ENCODE measurements at places on chromosomes 7 and 10.

- no peak for DNase-seq
Observed at GRCh38 chr7:88396295-88396947, 89.7 kb upstream of the STEAP4 start.

DNA sequence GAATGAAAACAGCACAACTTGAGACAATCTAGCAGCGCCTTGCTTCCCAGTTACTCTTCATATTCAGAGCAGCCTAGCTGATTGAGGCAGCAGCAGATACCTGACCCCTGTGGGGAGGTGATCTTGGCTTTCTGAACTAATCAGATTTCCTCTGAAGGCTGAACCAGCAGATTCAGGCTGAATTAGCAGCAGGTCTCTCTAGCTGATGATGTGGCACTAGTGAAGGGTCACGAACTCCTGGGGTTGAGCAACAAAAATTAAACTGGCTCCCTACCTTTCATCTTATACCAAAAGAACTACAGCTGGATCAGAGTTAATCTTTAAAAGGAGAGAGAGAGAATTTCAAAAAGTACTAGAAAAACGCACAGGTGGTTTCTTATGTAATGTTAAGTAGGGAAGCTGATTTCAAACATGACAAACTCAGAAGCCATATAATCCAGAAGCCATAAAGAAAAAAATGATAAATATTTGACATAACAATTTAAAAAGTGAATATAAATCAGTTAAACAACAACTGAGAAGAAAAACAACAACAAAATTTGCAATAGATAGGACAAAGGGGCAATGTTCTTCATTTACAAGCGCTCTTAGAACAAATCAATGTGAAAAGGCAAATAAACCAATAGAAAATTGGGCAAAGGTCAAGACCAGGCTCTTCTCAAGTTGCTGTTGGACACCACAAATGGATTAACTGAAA, 13.5 kb downstream of the SLC25A13 start:
- no peak for DNase-seq

- DNase-seq = no peak
Observed at GRCh38 chr7:22944510-22944909, 69.4 kb downstream of the HYCC1 start.

DNA sequence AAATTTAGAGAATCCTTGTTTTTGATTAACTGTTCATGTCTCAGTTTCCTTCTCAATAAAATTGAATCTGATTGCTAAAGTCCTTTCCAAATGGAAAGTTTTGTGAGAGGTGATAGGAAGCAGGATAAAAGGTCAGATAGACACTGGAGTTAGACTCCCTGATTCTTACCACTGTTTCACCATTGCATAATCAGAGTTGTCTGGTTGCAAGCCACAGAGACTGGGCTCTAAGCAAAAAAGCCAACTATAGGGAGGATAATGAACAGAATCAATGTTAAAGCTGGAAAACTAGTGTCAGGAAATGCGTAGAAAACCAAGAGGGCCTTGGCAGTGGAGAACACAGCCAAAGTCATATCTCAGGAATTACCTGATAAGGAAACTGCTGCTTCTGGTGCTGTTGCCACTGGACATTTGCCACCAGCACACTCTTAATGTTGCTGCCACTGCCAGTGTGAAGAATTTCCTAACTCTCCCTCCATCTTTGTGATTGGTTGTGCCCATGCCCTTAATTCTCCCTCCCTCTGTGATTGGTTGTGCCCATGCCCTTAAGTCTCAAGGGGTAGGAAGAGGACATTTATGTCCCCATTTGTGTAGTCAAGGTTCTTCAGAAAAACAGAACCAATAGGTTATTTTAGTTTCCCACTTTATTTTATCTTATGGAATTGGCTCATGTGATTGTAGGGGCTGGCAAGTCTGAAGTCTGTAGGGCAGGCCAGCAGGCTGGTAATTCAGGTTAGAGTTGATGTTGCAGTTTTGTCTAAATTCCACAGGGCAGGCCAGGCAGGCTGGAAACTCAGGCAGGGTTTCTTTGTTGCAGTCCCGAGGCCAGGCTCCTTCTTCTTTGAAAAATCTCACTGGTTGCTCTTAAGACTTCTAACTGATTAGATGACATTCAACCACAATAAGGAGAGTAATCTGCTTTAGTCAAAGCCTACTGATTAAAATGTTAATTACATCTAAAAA, 639.0 kb downstream of the REEP3 start:
- no peak for DNase-seq

GRCh38 chr10:31808258-31809218, 120.1 kb downstream of the ARHGAP12 start:
- peak; percentile 32 for DNase-seq

DNA sequence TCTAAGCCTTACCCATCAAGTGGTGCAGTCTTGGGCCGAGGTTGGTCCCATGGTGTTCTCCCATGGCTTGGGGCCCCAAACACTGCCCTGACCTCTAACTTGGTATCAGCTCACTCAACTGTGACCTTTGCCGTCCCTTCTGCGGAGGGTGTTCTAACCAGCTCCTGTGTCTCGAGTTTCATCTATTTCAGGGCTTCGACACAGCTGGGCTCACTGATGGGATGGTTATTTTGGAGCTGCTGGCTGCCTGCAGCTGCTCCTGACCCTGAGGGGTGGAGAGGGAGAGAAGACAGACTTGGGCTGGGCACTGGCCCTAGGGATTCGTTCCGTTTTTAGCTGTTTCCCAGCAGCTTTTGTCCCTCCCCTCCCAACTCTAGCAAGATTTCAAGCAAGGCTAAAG, 86.9 kb downstream of the NEURL1 start:
- no peak for DNase-seq

GRCh38 chr10:77837248-77837924, 89.2 kb downstream of the DLG5 start:
- DNase-seq = no peak

DNA sequence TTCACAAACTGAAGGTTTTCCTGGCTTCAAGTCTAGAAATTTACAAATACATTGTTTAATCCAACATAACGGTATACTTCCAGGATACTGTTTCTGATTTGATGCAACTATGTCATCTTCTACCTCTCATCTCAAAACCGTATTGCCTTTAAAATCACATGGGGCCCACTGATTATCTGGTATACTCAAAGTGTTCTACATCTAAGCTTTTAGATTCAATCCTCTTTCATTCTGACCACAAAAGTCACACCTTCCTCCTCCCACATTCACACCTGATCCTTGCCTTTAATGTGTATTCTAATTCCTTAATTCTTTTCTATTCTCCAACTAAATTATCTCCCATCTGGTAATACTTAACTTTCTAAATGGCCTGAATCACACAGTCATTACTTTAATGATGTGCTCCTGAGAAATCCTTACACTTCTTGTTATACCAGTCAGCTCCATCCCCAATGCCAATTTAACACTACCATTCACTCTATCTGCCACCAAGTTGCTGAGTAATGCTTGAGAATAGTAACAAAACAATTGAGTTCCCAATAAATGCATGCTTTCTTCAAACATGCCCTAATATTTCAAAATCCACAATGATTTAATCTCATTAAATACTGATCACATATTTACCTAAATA, 13.0 kb downstream of the ATAD1 start:
- DNase-seq = peak; percentile 0

GRCh38 chr10:92187101-92187500, 103.8 kb downstream of the CPEB3 start:
- no peak for DNase-seq

DNA sequence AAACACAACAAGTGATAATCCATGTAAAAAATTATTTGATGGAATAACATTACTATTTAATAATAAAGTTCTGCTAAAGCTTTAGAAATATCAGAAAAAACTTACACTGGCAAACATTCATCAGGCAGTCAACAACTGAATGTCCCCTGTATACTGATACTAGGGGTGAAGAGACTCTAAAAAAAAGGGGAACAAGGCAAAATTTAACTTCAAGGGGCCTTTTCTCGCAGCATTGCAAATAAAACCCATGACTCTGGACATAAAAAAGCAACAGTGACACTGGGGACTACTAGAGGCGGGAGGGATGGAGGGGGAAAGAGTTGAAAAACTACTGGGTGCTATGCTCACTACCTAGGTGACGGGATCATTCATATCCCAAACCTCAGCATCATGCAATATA, 5.8 kb upstream of the IFRD1 start:
- no peak for DNase-seq

GRCh38 chr10:124671486-124672075, 72.6 kb downstream of the FAM53B start:
- peak; percentile 55 for DNase-seq

- no peak for DNase-seq
Observed at GRCh38 chr7:158358926-158359645, 228.5 kb downstream of the PTPRN2 start.

- peak; percentile 50 for DNase-seq
Observed at GRCh38 chr10:126191192-126191591, 197.1 kb downstream of the ADAM12 start.

DNA sequence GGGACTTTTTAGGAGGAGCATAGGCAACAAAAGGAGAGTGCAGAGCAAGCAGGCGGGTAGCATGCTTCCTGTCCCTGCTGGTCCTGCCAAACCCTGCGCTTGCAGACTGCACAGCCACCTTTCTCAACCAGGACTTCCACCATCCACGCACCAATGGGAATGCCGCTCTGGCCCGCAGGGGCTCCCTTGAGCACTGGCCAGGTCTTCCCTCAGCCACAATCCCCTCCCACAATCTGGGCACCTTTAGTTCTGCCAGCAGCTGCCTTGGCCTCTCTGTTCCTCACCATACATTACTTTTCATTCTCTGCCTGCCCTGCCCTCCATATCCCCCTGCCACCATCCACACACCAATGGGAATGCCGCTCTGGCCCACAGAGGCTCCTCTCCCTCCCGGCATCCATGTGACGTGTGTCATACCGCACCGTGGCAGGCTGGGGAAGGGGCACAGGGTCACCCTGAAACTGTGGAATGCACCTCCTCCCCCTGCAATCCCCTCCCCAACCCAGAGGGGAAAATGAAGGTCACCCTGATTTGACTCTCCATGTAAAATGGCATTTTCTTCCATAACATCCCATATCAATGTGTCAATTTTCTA, 97.3 kb upstream of the MACROH2A2 start:
- DNase-seq = no peak

- no peak for DNase-seq
Observed at GRCh38 chr7:2612445-2613097, 19.2 kb upstream of the TTYH3 start.

DNA sequence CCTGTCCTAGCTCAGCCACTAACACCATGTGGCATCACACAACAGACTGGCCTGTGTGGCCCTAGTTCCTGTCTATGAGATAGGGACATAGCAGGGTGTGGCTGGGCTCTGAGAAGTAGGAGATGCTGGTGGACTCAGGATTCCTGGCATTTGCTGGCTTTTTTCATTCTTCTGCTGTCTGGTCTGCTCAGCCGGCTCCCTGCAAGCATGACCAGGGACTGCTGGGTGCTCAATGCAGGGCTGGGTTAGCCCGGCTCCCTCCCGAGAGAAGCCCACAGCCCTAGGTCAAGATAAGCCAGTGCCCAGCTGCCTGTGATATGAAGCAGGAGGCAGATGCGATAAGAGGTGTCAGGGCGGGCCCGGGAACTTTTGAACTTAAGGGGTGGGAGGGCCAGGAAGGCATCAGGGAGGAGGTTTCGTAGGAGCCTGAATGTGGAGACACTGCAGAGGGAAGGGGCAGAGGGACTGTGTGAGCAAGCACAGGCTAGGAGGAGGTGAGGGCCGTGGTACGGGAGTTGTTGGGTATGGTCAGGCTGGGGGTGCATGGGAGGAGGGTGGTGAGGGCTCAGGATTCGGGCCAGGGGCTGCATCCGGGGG, 3.5 kb downstream of the AQP1 start:
- DNase-seq = no peak

GRCh38 chr10:63760708-63761047, 239.5 kb downstream of the REEP3 start:
- no peak for DNase-seq

GRCh38 chr10:28788762-28789161, 111.4 kb downstream of the BAMBI start:
- no peak for DNase-seq

DNA sequence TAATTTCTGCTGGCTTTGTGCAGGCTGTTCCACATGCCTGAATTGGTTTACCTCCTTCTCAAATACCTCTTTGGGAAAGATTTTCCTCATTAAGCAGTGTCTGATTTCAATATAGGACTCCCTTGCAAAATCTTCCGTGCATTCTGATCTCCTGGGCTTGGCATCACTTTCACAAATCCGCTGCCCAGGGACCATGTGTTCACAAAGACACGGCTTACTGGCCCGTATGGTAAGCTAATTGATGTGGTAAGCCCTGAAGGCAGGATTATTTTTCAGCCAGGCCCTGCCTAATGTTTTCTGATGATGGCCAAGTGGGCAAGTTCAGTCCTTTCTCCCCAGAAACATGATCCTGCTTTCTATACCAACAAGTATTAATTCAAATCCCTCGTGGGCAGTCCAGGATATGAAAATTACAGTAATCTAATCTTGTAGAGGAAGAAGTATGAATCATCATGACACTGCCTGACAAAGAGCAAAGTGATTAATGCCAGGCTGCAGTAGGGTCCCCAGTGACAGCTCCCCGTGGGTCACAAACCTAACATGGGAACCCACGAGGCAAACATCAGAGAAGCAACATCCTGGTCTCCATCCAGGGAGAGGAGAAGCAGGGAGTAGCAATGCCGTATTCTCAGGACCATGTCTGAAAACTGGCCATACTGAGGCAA, 11.6 kb upstream of the SVIL start:
- peak; percentile 66 for DNase-seq

GRCh38 chr10:5762531-5762930, 50.7 kb downstream of the GDI2 start:
- no peak for DNase-seq

GRCh38 chr10:74543276-74543675, 283.1 kb upstream of the KAT6B start:
- no peak for DNase-seq

- DNase-seq = no peak
Observed at GRCh38 chr7:128361411-128362379, at the start of gene PRRT4. Gene PRRT4, minus strand, starts transcription at chr7:128361690.

- DNase-seq = no peak
Observed at GRCh38 chr10:14425034-14425433, 94.3 kb upstream of the FRMD4A start.

DNA sequence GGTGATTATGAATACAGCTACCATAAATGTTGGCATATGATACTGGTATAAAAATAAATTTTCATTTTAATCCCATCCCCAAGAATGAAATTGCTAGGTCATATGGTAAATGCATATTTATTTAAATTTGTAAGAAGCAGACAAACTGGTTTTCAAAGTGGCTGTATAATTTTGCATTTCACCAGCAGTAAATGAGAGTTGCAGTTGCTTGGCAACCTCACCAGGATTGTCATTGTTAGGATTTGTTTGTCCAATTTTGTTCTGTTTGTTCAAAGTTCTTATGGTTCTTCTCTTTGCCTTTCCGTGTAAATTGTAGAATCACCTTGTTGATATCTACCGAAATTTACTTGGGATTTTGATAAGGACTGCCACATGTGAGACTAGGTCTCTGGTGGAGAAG, 237.4 kb downstream of the OTUD1 start:
- DNase-seq = no peak
